AG09309 (cell line): ENCODE measurements at places on chromosomes 12 and 14.

- no peak for DNase-seq
These were observed 85.4 kb upstream of the PLXNC1 start for GRCh38 chr12:94062796-94063635.

DNA sequence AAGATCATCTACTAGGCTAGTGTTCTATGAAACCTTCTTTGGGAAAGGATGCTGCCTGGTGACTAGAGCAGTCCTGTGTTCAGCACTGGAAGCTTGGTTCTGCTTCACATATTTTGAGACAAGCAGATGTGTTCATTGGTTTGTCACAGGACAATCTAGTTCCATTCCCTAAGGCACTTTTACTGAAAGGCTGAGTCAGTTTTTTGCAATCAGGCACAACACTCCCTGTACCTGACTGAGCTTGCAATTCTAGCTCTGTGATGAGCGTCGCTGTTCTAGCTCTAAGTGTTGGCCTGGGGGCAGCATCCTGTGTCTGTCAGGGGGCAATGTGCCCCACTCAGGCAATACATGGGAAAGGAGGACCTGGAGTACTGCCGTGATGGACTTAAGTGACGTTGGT is 144.4 kb downstream of the CAND1 start:
- DNase-seq, result no peak

- DNase-seq, result no peak
These were observed 33.8 kb downstream of the VRK1 start for GRCh38 chr14:96830946-96831345.

GRCh38 chr12:123075087-123075645 is 75.7 kb downstream of the PITPNM2 start:
- no peak for DNase-seq

DNA sequence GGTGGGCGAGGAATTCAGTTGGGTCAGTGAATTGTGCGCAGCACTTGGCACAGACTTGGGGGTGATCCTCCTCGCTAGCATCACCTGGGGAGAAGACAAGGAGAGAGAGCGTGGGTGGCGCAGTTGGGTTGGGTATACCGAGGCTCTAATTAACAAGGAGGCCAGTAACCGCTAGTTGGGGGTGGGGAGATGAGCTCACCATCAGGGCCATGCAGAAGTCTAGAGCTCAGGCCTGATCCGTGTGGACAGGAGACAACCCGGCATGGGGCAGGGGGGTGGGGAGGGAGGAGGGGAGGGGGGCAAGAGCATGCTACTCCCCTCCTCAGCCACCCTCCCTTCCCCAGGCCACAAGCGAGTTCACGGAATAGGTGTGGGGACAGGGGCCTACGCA is 580 bp downstream of the SALL2 start:
- DNase-seq, result no peak

DNA sequence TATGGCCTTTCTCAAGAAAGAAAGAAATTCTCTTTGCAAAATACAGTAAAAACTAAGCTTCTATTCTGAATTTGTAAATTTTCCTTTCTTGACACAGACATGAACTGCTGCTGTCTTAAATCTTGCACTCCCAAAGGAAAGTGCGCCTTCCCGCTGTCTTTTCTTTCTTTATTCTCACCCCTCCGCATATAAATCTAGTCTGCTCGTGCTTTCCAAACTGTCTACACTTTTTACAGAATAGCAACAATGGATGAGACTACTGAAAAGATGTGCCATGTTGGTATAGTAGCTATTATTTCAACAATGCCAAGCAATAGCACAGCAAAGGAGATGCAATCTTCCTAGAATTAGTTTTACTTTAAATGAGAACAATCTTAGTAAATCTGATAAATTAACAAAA is 328.8 kb upstream of the PDE3A start:
- no peak for DNase-seq

DNA sequence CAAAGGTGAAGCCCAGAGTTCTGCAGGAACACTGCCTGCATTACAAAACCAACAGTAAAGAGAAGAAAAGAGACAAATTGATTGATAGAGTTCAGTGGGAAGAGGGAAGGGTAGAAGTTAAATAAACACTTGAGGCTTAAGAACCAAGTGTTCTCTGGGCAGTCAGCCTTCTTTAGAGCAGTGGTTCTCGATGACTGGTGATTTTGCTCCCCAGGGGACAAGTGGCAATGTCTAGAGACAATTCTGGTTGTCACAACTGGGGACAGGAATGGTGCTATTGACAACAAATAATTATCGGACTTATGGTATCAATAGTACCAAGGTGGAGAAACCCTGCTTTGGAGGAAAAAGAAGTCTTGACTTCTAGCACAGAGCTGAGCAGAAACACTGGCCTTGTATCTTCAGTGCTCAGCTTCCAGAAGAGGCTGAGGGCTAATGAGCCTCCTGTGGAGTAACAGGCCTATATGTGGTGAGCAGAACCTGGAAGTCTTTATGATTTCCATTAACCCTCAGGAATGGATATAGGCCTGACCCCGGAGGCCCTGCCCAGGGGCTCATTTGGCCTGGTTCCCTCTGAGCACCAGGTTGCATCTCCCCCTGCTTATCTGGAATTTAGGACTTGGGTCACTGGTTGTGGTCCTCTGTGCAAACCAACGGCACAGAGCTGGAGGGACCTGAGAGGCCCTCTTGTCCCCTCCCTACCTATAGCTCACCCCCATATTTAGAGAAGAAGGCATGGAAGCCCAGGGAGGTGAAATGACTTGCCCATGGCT is 204.6 kb upstream of the PWP1 start:
- DNase-seq, result no peak

DNA sequence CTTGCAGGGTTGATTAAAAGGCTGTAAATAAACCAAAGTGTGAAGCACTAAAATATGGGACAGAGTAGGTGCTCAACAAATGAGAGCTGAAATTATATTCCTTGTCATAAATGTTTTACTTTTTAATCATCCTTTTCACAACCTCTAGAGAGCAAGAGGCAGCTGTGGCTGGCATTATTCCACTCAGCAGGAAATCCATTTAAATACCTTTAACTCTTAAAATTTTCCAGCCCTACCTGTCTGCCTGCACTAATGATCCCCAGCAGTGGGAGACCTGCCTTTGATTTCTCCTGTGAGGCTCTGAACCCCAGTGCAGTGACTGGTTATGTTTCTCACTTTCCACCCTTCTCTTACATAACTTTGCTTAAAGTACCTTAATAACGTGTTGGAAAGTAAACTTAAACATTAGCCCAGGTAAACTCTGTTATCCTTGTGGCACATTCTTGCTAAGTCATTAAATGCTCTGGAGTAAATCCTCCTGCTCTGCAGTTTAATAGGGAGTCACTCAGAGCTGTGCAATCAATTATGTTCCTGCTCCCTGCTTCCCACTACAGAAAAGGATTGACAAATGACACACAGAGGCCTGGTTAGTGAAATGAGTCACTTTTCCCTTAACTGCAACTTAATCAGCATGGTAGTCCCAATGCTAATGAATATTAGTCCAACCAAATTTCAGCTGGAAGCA is 755.7 kb upstream of the USP15 start:
- no peak for DNase-seq

GRCh38 chr14:29687071-29687765 is 240.4 kb downstream of the PRKD1 start:
- DNase-seq, result no peak
